ENCODE measurements at places on chromosomes 12 and 14.

GRCh38 chr12:70661466-70662161, 24.4 kb upstream of the PTPRB start:
- no peak for DNase-seq

DNA sequence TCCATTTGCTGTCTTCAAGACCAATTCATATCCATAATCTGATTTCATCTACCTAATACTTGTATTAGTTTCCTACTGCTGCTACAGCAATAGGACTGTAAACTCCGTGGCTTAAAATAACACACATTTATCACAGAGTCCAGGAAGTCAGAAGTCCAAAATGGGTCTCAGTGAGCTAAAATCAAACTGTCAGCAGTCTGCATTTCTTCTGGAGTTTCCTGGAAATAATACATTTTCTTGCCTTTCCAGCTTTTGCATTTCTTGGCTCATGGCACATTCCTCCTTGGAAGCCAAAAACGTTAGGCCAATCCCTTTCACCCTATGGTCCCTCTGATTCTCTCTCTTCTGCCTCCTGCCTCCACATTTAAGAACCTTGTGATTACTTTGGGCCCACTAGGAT, 239.8 kb downstream of the PRKD1 start:
- no peak for DNase-seq

- DNase-seq: no peak
Observed at GRCh38 chr14:103854017-103854808, 6.8 kb upstream of the PPP1R13B start.

DNA sequence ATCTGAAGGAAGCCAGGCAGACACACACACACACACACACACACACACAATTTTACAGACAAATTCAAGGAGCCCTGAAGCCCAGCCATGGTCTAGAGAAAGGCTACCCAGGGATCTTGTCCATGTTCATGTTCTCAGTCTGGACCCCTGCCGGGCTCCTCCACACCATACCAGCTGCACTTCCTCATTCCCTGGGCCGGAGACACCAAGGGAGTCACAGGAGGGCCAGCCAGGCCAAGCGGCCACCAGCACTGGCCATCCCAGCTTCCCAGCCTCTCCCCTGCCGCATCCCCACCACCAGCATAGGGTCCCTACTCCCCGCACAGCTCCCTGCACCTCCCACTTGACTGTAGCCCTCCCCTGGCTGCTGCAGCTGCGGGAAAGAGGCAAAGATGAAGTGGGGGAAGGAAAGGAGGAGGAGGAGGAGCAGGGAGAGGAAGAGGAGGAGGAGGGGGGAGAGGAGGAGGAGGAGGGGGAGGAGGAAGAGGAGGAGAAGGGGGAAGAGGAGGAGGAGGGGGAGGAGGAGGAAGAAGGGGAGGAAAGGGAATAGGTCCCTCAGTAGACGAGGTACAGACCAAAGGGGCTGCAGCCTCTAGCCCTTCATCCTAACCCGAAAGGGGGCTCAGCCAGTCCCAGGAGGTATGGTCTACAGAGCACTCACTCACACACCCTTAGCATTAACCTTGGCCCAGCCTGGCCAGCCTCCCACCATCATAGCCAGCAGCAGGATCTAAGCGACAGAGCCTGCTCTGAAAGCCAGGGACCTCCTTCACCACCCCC, 293.2 kb downstream of the DPF3 start:
- DNase-seq: no peak

GRCh38 chr14:100440758-100441203, 117.6 kb downstream of the SLC25A47 start:
- no peak for DNase-seq

DNA sequence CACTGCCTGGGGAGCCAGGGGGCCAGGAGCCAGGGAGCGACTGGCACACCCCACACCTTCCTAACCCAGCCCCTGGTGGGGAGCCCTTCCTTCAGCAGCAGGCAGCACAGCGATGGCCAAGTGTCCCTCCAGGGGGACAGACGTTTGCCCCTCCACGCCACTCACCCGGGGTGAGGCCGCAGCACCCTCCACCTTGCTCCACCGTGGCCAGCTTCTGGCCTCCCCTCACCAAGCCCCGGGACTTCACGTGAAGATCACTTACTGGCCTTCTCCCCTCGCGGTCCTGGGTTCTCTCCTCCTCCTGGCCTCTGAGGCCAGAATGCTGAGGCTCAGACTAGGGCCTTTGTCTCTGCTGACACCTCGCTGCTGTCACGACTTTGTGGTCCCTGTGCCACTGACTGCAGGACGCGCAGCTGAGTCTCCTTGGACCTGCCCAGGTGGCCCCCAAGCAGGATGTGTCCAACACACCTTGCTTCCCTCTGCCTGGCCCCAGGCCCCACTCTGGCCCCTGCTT, 3.5 kb upstream of the ASPG start:
- no peak for DNase-seq
